ENCODE measurements at places on chromosomes 16 and 17.

GRCh38 chr16:3101018-3101840 lies 2.1 kb upstream of the ZSCAN10 start:
- no peak for DNase-seq

DNA sequence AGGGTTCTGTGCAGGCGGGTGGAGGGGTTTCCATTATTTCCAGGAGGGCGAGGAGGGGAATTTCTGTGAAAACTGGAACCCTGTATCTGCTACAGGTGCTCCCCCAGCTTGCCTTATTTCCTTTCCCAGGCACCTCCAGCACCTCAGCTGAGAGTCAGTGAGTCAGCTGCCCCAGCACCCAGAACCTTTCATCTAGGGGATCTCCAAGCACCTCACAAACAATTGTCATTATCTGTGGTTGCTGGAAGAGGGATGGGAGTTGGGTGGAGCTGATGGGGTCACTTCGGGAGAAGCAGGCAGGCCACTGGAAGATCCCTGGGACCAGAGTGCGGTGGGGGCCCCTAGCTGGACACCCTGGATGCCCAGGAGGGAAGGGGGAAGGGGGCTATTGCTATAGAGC lies 10.0 kb upstream of the CLUH start:
- DNase-seq = no peak

GRCh38 chr17:11561281-11561680 lies 37.0 kb upstream of the DNAH9 start:
- DNase-seq = no peak

GRCh38 chr17:47099451-47099986 lies 89.6 kb downstream of the CDC27 start:
- no peak for DNase-seq

DNA sequence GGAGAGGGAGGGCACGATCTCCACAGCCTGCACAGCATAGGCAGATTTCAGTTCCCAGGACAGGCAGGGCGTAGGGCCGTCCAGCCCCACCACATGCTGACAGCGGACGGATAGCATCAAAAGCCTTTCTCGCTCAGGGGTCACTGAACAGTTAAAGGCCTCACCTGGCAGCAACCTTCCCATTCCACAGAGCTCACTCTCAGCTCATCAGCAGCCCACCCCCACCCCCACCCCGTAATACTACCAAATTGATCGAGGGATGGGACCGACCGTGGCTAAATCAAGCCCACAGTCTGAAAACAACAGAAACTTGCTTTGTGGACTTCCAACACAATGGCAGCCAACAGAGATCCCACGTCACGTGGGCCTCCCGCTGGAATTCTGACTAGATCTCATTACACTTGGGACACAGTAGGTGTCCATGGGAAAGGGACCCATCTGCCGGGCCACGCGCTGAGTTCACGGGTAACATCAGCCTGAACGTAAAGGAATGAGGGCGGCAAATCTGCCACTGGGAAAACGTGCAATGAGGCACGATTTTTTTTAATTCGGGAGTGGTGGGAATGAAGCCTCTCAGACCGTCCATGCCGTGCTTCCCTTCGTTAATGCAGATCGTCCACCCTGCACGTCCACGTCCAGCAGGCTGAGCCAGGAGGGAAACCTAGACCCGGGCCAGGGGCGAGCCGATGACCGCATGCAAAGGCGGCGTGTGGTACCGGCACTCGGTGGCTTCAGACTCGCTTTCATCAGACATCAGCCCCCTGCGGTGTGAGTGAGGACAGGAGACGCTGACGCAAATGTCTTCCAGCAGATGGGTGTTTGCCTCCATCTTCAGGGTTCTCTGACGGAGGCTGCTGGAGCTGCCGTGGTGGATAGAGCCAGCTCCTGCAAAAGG lies 92.1 kb downstream of the TBC1D16 start:
- DNase-seq = no peak

- no peak for DNase-seq
These were observed 43.4 kb downstream of the BMERB1 start for GRCh38 chr16:15477802-15478201.

- DNase-seq = no peak
These were observed 138.0 kb upstream of the HS3ST2 start for GRCh38 chr16:22675745-22676540.

DNA sequence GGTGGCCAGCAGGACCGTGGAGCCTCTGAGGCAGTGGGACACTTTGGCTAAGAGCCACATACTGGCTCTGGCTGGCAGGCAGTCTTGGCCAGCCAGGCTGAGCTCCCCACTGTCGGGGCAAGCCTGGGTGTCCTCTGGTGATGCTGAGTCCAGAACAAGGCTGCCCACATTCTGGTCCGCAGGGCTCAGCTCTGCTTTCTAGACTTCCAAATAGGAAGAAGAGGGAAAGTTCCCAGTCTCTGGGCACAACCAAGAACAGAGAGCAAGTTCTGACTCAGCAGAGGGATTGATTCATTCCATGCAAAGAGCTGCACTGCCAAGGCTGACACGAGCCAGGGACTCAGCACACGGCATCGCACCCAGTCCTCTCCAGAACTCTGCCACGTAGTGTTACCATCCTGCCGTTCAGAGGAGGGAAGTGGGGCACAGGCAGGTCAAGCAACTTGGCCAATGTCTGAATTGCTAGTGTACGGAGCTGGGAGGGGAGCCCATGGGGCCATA lies 58.9 kb downstream of the NOS2 start:
- DNase-seq = no peak

DNA sequence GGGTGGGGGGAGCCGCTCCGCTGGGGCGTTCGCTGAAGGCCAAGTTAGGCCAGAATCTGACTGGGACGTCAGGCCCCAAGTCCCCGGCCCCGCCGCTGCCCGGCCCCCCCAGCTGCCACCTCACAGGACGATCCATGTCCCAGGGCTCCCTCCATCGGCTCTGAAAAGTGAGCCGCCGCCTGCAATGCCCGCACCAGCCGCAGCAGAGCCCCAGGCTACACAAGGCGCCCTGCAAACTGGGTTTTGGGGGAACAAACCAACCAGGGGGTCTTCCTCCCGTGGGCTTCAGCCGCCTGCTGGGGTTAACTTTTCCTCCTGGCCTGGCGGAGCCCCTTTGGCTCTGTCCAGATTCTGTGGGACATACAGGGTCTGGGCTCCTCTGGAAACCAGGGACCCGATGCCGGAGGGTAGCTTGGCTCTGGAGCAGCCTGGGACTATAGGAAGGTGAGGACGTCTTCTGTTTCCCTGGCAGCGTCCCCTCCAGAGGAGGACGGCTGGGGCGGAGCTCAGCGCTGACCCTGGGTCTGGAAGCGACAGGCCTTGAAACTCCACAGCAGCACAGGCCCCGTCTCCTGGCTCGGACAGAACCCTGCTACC lies 835 bp downstream of the NME4 start:
- peak; percentile 54 for DNase-seq

DNA sequence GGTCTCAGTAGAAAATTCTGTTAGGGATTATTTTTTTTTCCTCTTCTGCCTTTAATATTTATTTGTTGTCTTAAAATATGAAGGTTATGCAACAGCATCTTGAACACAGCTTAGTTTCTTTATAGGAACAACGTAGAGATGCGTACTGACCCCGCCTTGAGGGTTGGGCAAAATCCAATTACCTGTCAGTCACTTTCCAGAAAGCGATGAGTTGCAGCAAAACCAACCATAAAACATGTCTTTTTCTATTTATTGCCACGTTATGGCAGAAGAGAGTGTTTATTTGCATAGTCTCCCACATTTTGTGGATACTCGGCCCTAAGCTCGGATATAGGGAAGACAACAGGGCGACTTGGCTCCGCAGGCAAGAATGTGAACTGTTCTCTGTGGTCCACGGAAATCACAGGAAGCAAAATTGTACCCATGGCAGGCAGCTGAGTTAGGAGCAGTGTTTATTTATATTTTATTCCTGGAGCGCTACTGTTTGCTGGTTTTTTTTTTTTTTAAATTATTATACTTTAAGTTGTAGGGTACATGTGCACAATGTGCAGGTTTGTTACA lies 44.3 kb upstream of the CACNG5 start:
- no peak for DNase-seq

- DNase-seq = no peak
These were observed 69.8 kb upstream of the WSCD1 start for GRCh38 chr17:6000426-6000825.

GRCh38 chr17:44308865-44309264 lies 464 bp downstream of the RUNDC3A start:
- no peak for DNase-seq

DNA sequence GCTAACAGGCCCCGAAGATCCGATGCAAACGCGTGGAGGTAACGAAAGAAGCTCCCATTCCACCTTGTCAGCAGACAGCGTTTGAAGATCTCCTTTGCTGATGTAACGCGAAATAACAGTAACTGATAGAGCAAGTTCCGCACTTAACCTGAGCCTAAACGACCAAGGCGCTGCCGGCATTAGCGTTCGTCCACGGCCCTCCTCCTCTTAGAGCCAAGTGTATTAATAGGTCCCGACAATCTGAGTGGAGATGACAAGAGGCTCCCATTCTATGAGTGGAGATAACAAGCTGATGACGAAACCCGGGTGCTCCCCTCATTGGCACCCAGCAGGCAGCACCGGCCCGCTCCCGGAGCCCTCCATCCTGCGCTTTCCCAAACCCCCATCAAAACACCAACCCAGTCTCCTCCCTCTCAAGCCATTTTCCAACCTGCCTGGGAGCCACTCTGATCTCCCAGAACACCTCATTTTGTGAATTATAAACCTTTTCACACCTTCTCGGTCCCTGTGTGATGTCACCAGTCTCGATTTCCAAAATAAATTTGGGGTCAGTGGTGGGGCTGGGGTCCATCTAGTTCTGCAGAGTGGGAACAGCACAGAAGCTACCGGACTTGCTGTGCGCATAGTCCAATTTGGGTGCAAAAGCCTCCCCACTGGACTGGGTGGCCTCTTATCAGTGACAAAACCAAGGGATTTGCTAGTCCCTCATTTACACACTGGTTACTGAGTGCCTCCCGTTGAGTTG lies 35.4 kb upstream of the ARL4D start:
- no peak for DNase-seq
